Islet precursor cell (in vitro differentiated cells): ENCODE measurements at places on chromosomes 6 and 20.

DNA sequence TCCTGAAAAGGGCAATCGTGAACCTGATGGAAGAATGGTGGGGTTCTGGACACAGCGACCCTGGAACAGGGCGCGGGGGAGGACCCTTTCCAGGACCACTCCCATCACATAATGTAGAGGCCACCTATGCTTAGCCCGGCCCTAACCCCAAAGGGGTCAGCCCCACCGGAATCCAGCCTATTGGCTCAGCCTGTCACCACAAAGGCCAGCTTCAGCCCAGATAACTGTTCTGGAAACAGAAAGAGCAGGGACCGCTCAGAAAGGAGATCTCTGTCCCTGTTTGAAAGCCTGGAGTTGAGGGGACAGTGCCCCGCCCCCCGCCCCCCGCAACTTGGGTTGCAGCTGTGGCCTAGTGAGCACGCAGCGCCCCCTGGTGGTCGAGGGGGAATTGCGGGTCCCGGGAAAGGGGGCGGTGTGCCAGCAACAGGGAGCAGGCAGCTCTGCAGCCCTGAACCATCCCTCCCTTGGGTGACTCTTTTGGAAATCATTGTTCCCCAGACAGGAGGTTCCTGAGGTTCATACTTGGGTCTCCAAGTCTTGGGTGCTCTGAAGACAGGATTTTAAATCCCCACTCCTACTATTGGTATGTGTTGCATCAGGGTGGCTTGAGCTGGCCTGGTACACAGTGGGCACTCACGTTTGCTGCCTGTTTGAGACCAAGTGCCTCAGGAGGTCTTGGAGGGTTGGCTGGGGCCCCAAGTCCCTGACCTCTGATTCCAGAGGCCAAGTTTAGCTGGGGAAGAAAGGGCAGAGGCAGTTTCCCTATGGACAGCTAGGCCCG is 1.5 kb downstream of the SIGLEC1 start:
- peak; percentile 74 for DNase-seq

DNA sequence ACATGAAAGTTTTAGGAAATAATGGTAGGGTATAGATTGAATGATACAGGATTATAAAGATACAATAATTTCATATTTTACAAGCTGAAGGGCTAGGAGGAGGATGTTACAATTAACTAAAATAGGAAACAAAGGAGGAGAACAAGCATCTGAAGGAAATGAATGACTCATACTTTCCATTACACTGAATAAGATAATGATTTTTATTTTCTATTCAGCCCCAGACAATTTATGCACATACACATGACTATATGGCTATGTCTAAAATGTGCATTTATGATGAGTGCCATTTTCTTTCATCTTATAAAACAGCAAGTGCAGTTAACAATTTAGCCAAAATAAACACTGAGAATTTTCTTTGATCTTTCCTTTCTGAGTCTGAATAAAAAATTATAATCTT is 994.6 kb upstream of the ADGRB3 start:
- no peak for DNase-seq

- no peak for DNase-seq
Observed at GRCh38 chr6:61886608-61887259, 399.3 kb downstream of the KHDRBS2 start.

GRCh38 chr6:145977881-145978280 is 13.7 kb upstream of the SHPRH start:
- DNase-seq, result no peak

- no peak for DNase-seq
Observed at GRCh38 chr20:48092596-48093280, 307.5 kb upstream of the SULF2 start.

DNA sequence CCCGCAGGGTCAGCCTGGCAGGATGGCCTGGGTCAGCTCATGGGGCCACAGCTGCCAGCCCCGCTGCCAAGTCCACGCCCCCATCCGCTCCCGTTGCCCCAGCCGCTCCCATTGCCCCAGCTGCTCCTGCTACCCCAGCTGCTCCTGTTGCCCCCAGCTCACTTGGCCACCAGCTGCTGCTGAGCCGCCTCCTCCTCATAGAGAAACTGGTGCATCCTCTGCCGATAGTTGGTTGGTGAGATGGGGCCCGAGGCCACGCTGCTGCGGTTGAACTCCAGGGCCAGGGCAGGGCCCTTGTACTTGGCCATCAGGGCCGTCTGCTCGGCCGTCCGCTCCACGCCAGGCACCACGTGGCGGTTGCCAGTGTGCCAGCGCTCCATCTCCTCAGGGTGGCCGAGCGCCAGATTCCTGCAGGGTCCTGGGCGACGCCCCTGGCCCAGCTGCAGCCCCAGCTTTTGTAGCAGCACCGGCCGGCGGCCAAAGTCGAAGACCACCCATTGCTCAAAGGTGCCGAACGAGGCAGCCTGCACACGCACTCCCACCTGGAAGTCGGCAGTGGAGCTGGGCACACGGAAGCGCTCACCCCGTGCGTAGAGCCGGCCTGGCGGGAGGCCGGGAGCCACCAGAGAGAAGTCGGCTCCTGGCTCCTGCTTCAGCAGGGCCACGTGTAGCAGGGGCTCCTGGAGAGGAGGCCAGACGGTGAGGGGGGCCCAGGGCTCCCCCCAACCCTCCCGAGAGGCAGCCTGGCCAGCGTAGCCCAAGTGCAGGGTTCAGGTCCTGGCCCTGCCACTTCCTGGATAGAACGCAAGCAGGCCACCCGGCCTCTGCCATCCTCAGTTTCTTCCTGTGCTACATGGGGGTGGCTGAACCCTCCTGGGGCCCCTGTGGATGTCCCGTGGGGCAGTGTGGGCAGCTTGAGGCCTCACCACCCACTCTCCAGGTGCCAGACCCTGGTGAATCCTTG is 4.8 kb downstream of the HELZ2 start:
- no peak for DNase-seq

GRCh38 chr6:105836379-105836778 is 249.8 kb upstream of the PRDM1 start:
- no peak for DNase-seq

GRCh38 chr20:58590679-58591473 is 60.2 kb upstream of the STX16 start:
- no peak for DNase-seq

GRCh38 chr6:33727126-33727525 is 15.6 kb upstream of the UQCC2 start:
- DNase-seq, result no peak
